ENCODE measurements at places on chromosomes 4 and X.

DNA sequence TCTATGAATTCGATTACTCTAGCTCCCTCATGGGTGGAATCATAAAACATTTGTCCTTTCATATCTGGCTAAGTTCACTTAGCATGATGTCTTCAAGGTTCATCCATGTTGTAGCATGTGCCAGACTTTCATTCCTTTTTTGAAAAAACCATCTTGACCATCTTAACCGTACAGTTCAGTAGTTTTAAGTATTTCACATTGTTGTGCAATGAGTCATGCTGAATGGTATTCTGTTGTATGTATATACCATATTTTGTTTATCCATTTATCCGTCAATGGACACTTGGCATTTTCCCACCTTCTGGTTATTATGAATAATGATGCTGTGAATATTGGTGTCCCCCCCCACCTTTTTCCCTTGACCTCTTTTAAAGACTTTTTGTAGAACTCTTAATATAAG, 72.4 kb upstream of the TLR2 start:
- no peak for DNase-seq

DNA sequence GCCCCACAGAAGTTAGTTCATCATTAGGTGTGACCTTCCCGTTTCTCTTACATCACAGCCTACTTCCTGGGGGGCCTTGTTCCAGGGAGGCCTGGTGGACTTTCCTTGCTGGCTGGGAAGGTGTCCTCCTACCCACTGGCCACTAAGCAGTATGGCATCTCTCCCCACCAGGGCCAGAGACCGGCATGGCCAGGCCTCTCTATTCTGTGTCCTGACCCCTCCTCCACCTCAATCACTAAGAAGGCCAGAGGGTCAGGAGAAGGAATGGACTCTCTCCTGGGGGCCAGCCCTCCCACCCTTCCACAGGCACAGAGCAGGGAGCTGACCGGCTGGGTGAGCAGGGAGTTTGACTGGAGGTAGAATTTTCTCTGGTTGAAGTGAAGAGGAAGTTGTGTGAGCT, 81.9 kb downstream of the PJA1 start:
- no peak for DNase-seq

DNA sequence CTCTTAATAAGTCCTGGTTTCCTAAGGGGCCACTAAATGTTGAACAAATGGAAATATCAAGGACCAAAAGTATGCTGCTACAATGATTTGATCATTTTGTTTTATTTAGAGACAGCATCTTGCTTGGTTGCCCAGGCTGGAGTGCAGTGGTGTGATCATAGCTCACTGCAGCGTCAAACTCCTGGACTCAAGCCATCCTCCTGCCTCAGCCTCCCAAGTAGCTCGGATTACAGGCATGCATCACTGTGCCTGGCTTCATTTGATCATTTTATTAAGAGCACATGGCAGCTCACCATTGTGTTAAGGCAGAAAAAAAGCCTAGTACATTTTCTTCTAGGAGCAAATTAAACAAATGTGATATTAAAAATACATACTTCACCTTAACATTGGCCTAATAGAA, 52.7 kb downstream of the DCLK2 start:
- DNase-seq: no peak

- no peak for DNase-seq
These were observed at the start of gene ASMT for GRCh38 chrX:1614927-1615326. Gene ASMT, plus strand, starts transcription at chrX:1615059. Its CDS starts 141 bp downstream, at chrX:1615200.

DNA sequence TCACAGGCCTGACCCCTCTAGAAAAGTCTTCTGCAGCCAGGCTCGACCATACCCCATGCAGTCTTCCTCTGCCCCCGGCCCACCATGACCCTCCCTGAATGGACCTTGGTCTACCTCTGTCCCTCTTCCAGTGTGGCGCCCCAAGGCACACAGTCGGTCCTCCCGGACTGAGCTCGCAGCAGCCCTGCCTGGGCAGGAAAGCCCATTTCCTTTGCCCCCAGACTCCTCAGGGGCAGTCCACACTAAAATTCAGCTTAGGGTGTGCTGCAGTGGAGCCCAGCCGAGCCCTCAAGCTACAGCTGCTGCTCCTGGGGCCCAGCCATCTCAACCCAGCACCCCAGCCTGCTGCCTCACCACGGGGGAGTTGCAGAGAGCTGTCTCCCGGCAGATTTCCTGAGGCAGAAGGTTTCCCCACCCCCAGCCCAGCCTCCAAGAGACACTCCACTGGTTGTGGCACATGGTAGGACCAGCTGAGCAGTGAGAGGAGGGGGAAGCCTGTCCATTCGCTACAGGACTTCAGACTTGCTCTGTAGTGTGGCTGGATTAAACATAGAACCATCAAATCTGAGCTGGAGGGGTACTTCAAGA, 37.5 kb upstream of the IQSEC2 start:
- no peak for DNase-seq

DNA sequence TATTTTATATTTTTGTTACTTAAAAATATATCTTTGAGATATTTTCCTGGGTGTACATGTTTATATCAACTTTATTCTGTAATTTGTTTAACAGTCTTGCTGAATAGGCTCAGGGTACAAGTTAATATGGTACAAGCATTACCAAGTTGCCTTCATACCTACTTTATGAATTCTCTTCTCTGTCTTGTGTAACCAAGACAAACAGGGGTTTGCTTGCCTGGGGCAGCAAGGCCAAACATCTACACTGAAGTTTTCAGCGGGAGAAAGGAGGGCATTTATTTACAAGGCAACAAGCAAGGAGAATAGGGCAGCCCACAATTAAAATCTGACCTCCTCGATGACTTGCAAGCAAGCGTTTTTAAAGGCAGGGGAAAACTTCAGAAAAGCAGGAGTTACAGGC, 24.2 kb downstream of the PPP4R3C start:
- DNase-seq: no peak

- no peak for DNase-seq
These were observed 544.6 kb upstream of the HS3ST1 start for GRCh38 chr4:11973270-11973669.

- DNase-seq: no peak
These were observed 401.6 kb upstream of the EPHA5 start for GRCh38 chr4:66071911-66072310.

DNA sequence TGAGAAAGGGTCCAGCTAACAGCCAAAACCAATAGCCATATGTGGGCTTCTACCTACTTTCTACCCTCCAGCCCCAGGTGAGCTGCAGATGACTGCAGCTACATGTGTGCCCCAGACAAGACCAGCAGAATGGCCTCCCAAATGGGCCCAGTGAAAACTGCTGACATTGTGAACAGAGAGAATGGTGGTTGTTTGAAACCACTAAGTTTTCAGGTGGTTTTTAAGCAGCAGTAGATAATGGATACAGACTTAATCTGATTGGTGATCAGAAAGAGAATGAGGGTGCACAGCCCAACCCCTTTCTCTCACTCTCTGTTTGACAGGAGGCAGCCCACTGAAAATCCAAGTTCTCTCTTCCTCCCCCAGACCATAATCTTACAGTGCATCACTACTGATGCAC, 42.5 kb upstream of the BBS12 start:
- no peak for DNase-seq

GRCh38 chrX:19647731-19648588, 132.7 kb upstream of the MAP3K15 start:
- DNase-seq: no peak
